ENCODE measurements at places on chromosomes 12 and 14.

- DNase-seq, result no peak
Observed at GRCh38 chr12:22116376-22116775, 70.4 kb downstream of the CMAS start.

GRCh38 chr12:117441751-117442150 lies 80.3 kb upstream of the NOS1 start:
- no peak for DNase-seq

DNA sequence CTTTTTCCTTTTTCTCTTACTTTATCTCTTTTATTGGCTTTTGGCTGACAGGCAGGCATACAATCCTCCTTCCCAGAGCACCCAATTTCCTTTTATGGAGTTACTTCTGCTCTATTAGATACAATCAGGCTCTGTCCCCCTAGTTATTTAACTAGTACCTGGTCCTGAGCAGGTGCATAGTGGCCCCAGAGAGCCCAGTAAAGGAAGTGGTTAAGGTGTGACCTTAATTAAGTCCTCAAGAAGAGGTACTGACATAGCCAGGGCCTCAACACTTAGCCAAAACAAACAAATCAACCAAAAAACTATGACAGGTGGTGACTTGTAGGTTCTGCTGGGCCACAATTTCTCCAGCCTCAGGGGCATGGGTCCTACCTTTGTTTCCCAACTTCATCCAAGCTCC lies 82.9 kb downstream of the CCDC60 start:
- no peak for DNase-seq

- no peak for DNase-seq
Observed at GRCh38 chr12:102879144-102879763, 37.8 kb downstream of the PAH start.

- DNase-seq, result no peak
Observed at GRCh38 chr12:101581190-101581589, 13.6 kb upstream of the MYBPC1 start.

DNA sequence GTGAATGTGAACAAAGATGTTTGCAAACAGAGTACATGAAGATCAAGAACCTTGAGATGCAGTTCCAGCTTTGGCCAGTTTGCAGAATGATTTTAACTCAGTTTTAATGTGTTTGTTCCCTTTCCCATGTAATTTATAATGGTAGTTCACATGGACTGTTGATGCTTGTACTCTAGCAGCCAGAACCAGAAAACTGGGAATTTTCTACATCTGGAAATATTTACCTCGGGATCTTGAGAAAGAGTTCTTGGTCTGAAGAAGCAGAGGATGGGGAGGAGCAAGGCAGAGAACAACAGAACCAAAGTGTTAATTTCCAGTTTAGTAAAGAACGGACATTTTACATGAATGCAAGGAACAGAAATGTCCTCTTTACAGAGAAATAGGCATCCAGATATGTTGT lies 37.0 kb upstream of the PMCH start:
- no peak for DNase-seq

DNA sequence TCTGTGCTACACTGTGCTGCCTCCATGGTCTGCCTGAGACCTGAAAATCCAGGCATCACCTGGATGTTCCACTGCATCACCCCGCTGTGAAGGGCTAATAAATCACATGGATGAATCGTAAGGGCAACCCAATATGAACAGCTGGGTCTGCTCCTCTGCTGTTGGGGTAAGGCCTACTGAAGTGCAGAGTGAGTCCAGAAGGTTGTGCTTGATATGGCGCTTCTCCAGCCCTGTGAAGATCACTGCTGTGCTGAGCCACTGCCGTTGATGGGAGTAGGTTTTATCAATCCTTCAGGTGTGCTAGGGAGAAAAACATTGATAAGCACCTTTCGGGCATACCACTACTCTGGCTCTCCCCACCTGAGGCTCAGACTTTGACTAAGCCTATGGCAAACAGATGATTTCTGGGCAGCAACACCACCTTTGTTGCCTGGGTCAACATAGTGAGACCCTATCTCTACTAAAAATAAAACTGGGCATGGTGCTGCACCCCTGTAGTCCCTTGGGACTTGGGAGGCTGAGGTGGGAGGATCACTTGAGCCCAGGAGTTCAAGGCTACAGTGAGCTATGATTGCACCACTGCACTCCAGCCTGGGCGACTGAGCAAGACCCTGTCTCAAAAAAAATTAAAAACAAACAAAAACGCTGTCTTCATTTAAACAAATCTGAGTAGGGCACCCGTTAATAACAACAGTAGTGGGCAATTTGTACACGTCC lies 1.7 kb downstream of the ACVRL1 start:
- no peak for DNase-seq

- peak; percentile 64 for DNase-seq
Observed at GRCh38 chr12:51592034-51592705, 1.1 kb downstream of the SCN8A start.

GRCh38 chr12:16524378-16524777 lies 81.6 kb downstream of the LMO3 start:
- no peak for DNase-seq

DNA sequence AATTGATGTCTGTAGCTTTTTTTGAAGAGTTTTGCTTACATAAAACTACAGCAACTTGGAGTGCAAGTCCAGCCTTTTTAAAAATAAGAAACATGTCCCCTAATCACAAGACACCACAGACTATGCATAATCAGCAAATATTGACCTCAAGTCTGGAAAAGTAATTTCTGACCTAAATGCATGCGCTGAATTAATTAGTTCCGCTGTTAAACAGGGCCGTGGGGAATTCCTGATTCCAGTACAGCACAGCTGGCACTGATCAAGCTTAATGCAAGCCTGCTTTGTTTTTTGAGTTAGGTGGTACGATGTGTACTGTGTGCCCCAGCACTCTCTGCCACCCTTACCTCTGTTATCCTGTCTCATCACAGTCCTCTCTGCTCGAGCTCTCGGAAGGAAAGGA lies 9.2 kb downstream of the MLH3 start:
- DNase-seq, result no peak

GRCh38 chr14:101063121-101063520 lies 159.6 kb upstream of the RTL1 start:
- no peak for DNase-seq

GRCh38 chr14:20631880-20632389 lies 9.6 kb downstream of the OR6S1 start:
- DNase-seq, result no peak

DNA sequence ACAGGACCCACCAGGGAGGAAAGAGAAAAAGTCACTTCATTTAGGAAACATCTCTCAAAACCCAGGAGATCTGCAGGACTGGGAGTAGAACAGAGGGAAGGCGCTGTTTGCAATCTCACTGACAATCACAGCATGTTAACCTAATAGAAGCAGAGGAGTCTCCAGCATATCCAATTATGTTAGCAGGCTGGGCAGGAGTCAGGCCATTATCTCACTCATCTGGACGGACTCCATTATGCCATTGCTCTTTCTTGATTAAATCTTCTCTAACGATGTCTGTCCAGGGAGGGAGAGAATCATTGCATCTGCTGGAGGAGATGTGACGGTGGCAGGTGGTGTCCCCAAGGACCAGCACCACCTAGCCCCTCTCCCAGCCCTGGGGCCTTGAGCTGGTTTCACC lies 203.8 kb upstream of the SFSWAP start:
- DNase-seq, result no peak

DNA sequence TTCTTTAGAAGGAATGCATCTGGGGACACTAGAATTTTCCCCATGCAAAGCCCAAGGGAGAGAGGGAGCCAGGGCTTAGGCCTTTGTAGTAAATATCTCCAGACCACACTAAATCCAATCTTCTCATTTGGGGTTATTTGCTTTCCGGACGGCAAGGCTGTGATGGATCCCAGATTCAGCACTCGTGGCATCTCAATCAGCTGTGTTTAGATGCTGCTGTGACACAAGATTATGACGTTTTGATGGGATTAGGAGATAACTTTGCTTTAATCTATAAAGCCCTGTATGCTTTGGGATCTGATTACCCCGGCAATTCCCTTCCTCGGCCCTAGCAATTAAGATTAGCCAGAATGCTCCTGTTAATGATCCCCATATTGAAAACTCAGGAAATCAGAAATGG lies 686.7 kb upstream of the TBX3 start:
- no peak for DNase-seq

DNA sequence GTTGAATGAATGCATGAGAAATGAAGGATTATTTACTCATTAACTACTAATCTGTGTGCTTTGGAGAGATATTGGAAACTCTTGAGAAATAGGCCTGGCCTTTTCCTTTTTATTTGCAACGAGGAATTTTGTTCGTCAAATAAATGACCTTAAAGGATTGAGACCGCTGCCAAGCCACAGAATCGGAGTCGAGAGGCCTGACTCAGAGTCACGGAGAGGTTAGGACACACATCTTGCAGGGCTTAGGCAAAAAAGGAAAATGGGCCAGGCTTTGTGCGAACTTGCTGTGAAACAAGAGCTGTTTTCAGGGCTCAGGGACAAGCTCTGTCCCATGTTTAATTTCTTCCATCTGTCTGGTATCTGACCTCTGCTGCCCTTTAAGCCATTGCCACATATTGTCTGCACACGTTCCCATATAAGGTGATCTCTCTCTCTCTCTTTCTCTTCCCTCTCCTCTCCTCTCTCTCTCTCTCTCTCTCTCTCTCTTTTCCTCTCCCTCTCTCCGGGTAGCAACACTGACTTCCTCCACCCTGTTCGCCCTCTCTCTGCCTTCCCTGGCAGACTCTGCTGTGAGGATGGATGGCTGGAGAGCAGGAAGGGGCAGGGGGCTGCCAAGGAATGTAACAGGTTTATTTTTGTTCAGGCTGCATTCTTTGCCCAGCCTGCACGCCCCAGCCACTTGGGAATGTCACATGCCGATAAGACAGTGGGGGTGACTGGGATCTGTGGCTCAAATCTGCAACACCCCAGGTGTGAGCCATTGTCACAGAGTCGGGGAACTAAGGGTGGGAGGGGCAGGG lies 14.9 kb upstream of the IFT81 start:
- DNase-seq, result peak; percentile 100

- peak; percentile 26 for DNase-seq
Observed at GRCh38 chr14:58100735-58101368, 51.2 kb downstream of the ARMH4 start.

- no peak for DNase-seq
Observed at GRCh38 chr14:25516838-25517237, 466.9 kb upstream of the STXBP6 start.

DNA sequence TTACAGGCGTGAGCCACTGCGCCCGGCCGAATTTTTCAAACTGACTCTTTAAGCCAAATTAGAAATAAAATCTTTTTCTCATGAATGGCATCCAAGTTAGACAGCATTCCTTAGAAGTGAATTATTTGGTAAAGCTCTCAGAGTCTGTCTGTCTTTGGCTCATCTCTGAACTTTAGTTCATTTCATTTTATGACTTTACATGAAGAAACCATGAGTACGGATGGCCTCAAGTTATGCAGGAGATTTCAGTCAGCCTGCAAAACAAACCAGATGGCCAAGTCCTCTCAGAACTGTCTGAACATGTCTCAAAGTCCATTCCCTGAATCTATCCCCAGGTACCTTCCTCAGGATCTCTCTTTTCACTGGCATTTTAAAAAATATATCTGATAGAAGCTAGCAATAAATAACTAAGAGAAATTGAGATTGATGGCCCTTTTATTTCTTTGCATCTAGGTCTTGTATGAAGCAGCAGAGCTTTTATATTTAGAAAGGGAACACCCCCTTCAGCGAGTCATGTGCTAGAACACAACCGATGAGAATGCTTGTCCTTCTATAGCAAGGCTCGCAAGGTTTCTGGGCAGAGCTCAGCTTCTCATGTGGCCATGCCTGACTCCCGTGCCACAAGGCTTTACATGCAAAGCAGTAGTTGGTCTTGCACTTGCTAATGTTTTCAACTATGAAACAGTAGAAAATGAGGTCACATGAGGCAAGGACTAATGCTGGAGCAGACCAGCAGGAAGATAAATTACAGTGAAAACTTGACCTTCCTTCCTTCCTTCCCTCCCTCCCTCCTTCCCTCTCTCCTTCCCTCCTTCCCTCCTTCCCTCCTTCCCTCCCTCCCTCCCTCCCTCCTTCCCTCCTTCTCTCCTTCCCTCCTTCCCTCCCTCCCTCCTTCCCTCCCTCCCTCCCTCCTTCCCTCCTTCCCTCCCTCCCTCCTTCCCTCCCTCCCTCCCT lies 125.0 kb downstream of the AKAP6 start:
- DNase-seq, result no peak

- DNase-seq, result no peak
Observed at GRCh38 chr12:47385653-47386052, 305.9 kb upstream of the AMIGO2 start.

DNA sequence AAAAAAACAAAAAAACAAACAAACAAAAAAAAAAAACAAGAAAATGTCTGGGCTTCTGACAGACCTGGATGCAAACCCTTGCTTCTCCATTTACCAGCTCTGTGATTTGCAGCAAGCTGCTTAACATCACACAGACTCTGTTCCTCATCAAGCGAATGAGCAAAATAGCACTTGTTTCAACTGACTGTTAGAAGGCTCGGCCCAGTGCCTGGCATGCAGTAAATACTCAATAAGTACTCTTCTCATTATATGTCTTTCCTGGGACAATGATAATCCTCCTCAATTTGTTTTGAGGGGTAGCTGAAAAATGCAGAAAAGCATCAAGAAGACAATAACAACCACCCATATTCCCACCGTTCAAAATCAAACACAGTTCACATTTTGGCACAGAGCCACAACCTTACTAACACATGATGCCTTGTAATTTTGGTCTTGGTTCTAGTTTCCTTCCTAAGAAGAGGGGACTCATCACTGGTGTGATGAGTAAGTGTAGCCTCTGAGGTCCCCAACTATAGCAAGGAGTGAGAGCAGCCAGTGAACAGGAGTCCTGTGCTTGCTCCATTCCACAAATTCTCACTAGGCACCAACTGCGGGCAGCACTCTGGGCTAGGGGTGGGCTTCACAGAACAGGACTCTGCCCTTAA lies 60.4 kb downstream of the TTC7B start:
- no peak for DNase-seq

GRCh38 chr12:107488666-107489065 lies 196.9 kb upstream of the PWP1 start:
- peak; percentile 88 for DNase-seq

DNA sequence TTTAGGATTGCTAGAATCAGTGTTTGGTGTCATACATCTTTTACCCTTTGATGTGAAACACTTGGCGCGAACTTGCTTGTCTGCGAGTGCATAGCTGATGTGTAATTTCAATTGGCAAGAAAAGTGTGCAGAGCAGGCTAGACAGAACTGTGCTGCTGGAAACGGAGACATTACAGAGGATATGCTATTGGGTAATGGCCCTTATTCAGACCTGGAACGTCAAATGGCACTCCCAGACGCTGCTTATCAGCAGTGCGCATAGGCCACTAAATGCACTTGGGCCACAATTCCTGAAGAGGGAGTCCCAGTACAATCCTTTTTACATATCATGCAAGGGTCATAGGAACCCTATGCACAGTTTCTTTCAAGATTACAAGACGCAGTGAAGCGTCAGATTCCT lies 15.7 kb upstream of the SLC10A1 start:
- no peak for DNase-seq

GRCh38 chr12:32895688-32896431 lies 717 bp downstream of the PKP2 start:
- DNase-seq, result no peak

GRCh38 chr14:97851428-97851995 lies 1054.3 kb downstream of the VRK1 start:
- no peak for DNase-seq

GRCh38 chr14:51442513-51443175 lies 202.6 kb downstream of the TMX1 start:
- peak; percentile 96 for DNase-seq

GRCh38 chr12:6444031-6444430 lies 724 bp upstream of the CD27 start:
- DNase-seq, result no peak

All from skeletal muscle cell (primary cell).